Endodermal cell (in vitro differentiated cells): ENCODE measurements at places on chromosomes 6 and 20. TPM values are rescaled to one million over a fixed set of nuclear protein-coding genes. Genes with fewer than 3 reads are reported as not detected.

GRCh38 chr20:618980-619379 lies 8.9 kb upstream of the TCF15 start:
- DNase-seq = no peak
- H3K27me3 ChIP-seq = no peaks in the 10 kb centered on the region
- H3K36me3 ChIP-seq = no peaks in the 10 kb centered on the region
- no peak overlapping the region for H3K4me3 ChIP-seq

DNA sequence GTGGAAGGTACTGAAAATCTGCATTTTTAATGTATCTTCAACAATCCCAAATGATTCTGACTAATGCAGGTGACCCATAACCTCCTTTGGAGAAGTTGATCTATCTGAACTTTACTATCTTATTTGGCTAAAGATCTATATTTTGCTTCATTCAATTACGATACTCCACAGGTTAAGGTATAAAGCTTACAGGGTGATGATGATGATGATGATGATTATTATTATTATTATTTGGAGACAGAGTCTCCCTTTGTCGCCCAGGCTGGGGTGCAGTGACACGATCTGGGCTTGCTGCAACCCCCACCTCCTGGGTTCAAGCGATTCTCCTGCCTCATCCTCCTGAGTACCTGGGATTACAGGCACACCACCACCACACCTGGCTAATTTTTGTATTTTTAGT lies 13.1 kb downstream of the TOP1 start:
- peaks cover 40% of the 10 kb centered on the region for H3K36me3 ChIP-seq

DNA sequence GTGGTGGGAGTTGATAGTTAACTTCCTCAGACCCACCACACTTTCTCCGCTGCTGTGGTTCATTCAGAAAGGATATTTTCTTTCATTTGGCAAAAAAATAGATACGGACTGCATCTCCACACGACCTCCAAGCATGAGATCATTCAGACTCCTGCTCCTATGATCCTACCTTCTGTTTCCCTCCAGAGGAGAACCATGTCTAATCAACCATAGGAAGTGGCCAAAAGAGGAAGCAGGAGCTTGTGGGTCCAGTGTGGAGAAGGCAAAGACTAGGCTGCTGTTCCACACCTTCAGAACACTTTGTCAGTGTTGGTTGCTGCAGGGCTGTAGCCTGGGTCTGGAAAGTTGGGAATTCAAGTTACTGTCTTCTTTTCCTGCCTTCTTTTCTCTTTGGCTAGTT lies 10.6 kb upstream of the KIF13A start:
- no peaks in the 10 kb centered on the region for H3K27me3 ChIP-seq
- no peak overlapping the region for H3K4me3 ChIP-seq
- H3K36me3 ChIP-seq = no peaks in the 10 kb centered on the region
- peak; percentile 24 for DNase-seq
- H3K4me1 ChIP-seq = no peaks in the 10 kb centered on the region

GRCh38 chr6:97703661-97704060 lies 420.6 kb upstream of the MMS22L start:
- H3K4me3 ChIP-seq = no peak overlapping the region
- H3K27me3 ChIP-seq = no peaks in the 10 kb centered on the region
- no peaks in the 10 kb centered on the region for H3K36me3 ChIP-seq
- H3K4me1 ChIP-seq = no peaks in the 10 kb centered on the region
- DNase-seq = no peak

DNA sequence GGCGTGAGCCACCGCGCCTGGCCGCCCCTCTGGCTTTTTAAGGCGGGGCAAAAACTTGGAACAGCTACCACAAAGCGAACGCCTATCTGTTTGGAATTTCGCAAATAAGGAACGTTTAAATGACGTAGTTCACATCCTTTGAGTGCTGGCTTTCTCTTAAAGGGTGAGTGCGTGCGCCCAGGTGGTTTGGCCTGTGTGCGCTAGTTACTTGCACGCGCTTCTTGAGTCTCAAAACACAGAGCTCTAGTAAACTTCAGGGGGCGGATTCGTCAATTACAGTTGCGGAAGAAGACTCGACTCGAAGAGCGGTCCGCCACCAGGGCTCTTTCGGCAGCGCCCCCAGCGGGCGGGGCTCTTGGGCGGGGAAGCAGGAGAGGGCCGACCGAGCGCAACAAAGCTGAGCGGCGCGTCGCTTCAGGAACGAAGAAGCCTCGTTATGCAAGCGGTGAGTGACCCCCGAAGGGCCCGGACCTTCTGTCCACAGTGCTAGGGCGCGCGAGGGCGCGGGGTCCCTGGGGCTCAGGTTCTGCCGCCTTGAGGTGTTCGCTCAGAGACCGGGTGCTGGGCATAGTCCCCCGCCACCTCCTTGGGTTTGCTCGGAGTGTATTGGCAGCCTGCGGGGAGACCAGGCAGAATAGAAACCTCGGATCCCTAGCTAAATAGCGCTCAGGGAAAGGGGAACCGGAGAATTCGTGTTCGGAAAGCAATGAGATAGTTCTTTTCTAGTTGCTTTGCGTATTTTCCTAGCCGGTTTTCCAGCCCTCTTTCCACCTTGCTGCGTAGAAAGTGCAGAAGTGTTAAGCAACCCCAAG lies at the start of gene SYCP2L:
SYCP2L (plus strand) TSS at position 362 of the 812 bp plus-strand sequence; CDS start at position 437, 75 bp downstream.
- H3K27me3 ChIP-seq = peaks cover 44% of the 10 kb centered on the region
- no peaks in the 10 kb centered on the region for H3K4me1 ChIP-seq
- H3K4me3 ChIP-seq = peak within 1 kb of the TSS; percentile 93
- no peaks in the 10 kb centered on the region for H3K36me3 ChIP-seq
- no peak within 1 kb of the TSS for H3K27ac ChIP-seq

GRCh38 chr6:41200901-41201763 lies at the start of gene TREML2:
TSS of gene TREML2 (minus strand) at chr6:41201149. CDS start at chr6:41201008, 141 bp downstream.
- peaks cover 10% of the 10 kb centered on the region for H3K27me3 ChIP-seq
- no peaks in the 10 kb centered on the region for H3K4me1 ChIP-seq
- peak; percentile 49 for DNase-seq
- no peaks in the 10 kb centered on the region for H3K36me3 ChIP-seq

GRCh38 chr20:39066471-39067242 lies 104.5 kb downstream of the DHX35 start:
- peak; percentile 90 for DNase-seq
- H3K27ac ChIP-seq = peak overlapping the region; percentile 44
- peaks cover 26% of the 10 kb centered on the region for H3K27me3 ChIP-seq

- no peak for DNase-seq
- no peak overlapping the region for H3K27ac ChIP-seq
- H3K27me3 ChIP-seq = no peaks in the 10 kb centered on the region
- no peaks in the 10 kb centered on the region for H3K4me1 ChIP-seq
- no peaks in the 10 kb centered on the region for H3K36me3 ChIP-seq
- no peak overlapping the region for H3K4me3 ChIP-seq
These were observed 9.1 kb upstream of the BPIFB4 start for GRCh38 chr20:33070111-33071053.

DNA sequence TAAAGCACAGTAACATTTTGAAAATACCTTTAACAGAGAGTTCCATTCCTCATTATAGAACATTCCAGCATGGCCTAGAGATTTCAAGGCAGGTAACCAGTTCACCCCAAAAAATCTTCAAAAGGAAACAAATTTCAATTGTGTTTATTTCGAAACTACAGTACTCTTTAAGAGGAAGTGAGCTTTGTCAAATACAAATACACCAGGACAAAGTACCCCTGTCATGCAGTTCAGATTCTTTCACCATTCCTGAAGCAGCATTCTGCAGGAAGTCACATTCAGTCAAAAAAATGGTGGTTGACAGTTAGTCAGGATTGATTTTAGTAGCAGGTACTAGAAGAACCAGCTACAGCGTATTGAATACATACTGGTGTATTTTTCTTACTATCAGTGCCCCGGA lies 89.6 kb upstream of the RIN2 start:
- H3K27ac ChIP-seq = no peak overlapping the region
- peak; percentile 10 for DNase-seq
- H3K4me3 ChIP-seq = no peak overlapping the region
- no peaks in the 10 kb centered on the region for H3K27me3 ChIP-seq
- H3K36me3 ChIP-seq = no peaks in the 10 kb centered on the region

- H3K4me3 ChIP-seq = no peak overlapping the region
- peaks cover 16% of the 10 kb centered on the region for H3K4me1 ChIP-seq
- H3K36me3 ChIP-seq = no peaks in the 10 kb centered on the region
- H3K27me3 ChIP-seq = no peaks in the 10 kb centered on the region
These were observed 84.4 kb downstream of the EYA2 start for GRCh38 chr20:46978951-46979491.

- no peak for DNase-seq
- no peaks in the 10 kb centered on the region for H3K27me3 ChIP-seq
- no peaks in the 10 kb centered on the region for H3K4me1 ChIP-seq
These were observed 145.3 kb downstream of the KHDC1L start for GRCh38 chr6:73079978-73080377.

DNA sequence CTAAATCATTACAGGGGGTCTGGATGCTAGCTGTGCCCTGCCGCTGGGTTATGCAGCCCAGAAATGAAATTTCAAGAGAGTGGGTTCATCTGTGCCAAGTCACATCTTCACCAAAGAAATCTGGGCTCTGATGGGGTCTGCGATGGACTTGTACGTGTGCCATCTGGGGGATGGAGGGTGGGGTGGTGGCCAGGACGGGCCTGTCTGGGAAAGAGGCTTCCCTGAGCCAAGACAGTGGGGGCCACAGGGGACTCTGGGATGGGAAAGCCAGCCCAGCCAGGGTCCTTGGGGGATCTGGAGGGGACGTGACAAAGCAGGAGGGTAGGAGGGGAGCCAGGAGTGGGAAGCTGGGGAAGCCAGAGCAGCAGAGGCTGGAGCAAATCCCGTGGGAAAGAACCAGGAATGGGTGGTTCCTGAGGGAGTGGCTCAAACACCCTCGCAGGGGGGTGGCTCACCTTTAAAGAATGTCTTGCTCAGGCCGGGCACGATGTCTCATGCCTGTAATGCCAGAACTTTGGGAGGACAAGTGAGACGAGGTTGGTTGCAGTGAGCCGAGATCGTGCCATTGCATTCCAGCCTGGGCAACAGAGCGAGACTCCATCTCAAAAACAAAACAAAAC lies 36.3 kb upstream of the SULF2 start:
- H3K4me1 ChIP-seq = no peaks in the 10 kb centered on the region
- H3K27me3 ChIP-seq = no peaks in the 10 kb centered on the region
- peak; percentile 60 for DNase-seq
- H3K36me3 ChIP-seq = no peaks in the 10 kb centered on the region
- no peak overlapping the region for H3K4me3 ChIP-seq

DNA sequence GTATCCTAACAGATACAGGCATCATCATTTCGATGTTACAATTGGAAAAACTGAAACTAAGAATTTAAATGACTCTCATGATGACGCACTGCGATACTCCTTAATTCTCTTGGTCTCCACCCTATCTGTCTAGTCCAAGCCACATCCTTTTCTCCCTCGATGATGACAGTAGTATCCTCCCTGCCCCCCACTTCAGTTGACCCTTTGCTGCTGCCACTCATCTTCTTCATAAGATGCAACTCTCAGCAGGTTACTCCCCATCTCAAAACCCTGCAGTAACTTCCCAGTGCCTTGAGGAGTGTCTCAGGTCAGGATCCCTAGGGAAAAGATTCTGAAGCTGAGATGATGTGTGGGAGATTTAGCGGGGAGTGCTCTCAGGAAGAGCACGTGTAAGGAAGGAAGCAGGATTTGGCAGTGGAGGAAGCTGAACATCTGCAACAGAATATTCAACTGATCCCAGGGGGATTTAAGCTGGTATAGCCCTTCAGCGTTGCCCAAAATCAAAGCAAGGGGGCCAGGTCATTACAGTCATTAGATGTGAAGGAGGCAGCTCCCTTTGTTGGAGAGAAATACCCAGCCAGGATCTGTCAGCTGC lies 16.1 kb downstream of the JPH2 start:
- no peaks in the 10 kb centered on the region for H3K36me3 ChIP-seq
- H3K27me3 ChIP-seq = no peaks in the 10 kb centered on the region
- H3K27ac ChIP-seq = no peak overlapping the region

- H3K36me3 ChIP-seq = no peaks in the 10 kb centered on the region
- DNase-seq = no peak
- no peak overlapping the region for H3K27ac ChIP-seq
These were observed 448.2 kb upstream of the ADGRB3 start for GRCh38 chr6:68186870-68187269.

DNA sequence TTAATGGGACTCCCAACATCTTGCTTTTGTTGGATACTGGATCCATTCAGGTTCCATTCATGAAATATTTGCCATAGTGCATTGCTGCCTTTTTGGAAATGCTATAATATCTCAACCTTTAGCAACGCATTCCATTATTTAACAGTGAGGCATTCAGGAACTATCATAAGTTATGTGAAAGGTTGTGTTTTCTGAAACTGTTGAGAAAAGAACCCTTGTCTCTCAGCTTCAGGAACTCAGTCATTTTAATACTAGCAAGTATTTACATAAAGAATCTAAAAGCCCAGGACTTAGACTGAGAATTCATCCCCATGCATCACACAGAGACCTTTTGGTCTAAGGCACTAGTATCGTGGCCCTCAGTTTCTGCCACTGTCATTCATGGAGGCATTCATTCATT lies 24.9 kb upstream of the SASH1 start:
- H3K4me1 ChIP-seq = no peaks in the 10 kb centered on the region
- H3K36me3 ChIP-seq = no peaks in the 10 kb centered on the region
- no peak for DNase-seq
- no peak overlapping the region for H3K27ac ChIP-seq
- no peaks in the 10 kb centered on the region for H3K27me3 ChIP-seq

- DNase-seq = no peak
- no peaks in the 10 kb centered on the region for H3K4me1 ChIP-seq
- no peaks in the 10 kb centered on the region for H3K27me3 ChIP-seq
- H3K4me3 ChIP-seq = no peak overlapping the region
- H3K27ac ChIP-seq = no peak overlapping the region
These were observed 637.0 kb downstream of the COL12A1 start for GRCh38 chr6:74568861-74569260.

GRCh38 chr6:117531346-117531745 lies 48.9 kb downstream of the DCBLD1 start:
- H3K27me3 ChIP-seq = no peaks in the 10 kb centered on the region
- no peak overlapping the region for H3K27ac ChIP-seq
- DNase-seq = no peak
- no peaks in the 10 kb centered on the region for H3K36me3 ChIP-seq
- H3K4me1 ChIP-seq = peaks cover 15% of the 10 kb centered on the region
- no peak overlapping the region for H3K4me3 ChIP-seq

DNA sequence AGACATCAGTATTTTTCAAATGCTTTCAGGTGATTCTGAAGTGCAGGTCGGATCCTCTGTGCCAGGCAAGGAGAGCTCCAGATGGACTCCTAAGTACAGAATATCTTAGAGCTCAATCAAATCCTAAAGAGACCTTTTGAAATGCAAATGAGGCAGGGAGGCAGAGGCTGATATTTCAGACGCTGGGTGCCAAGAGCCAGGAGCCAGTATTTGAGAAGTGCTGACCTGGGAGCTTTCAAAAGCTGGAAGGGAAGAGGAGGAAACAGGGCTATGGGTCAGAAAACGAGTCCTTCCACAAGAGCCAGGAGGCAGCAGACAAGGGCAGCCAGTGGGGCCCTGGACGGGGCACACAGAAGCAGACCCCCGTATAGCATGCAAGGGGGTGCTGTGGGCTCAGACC lies 46.1 kb upstream of the DSN1 start:
- no peak overlapping the region for H3K4me3 ChIP-seq
- H3K4me1 ChIP-seq = peaks cover 5% of the 10 kb centered on the region
- H3K27ac ChIP-seq = peak overlapping the region; percentile 80
- peak; percentile 71 for DNase-seq
- H3K36me3 ChIP-seq = peaks cover 39% of the 10 kb centered on the region

The PLA2G7 gene
- 0.68 and 1.1 TPM in 2 replicates for total RNA-seq

The PKHD1 gene
- 0.14 and 0.20 TPM in 2 replicates for total RNA-seq

The RRP36 gene
- total RNA-seq = 80.6 and 90.4 TPM in 2 replicates

The ENPP5 gene
- 8.3 and 9.0 TPM in 2 replicates for total RNA-seq

The GGTLC1 gene
- total RNA-seq = not detected in 3 replicates

The BTN1A1 gene
- not detected in 2 replicates for total RNA-seq

The MAK gene
- 0.18 to 0.33 TPM (median 0.32 TPM) in 3 replicates for total RNA-seq

The OOEP gene
- total RNA-seq = not detected in 2 replicates

The RPP21 gene
- 54.0 to 73.0 TPM (median 59.7 TPM) in 3 replicates for total RNA-seq

The CDK5RAP1 gene
- total RNA-seq = 59.0 and 59.7 TPM in 2 replicates

The SAPCD1 gene
- total RNA-seq = 7.1 to 9.5 TPM (median 7.9 TPM) in 3 replicates
